Activated CD4-positive, alpha-beta T cell treated with anti-CD3 and anti-CD28 coated beads, Interleukin-2, amount 10 ng/mL, durations not matched to agents 7 days and 5 days (primary cell): ENCODE measurements at places on chromosomes 12 and 14. TPM values are rescaled to one million over a fixed set of nuclear protein-coding genes. Genes with fewer than 3 reads are reported as not detected.

SLC38A4 gene
- not detected for total RNA-seq

DNA sequence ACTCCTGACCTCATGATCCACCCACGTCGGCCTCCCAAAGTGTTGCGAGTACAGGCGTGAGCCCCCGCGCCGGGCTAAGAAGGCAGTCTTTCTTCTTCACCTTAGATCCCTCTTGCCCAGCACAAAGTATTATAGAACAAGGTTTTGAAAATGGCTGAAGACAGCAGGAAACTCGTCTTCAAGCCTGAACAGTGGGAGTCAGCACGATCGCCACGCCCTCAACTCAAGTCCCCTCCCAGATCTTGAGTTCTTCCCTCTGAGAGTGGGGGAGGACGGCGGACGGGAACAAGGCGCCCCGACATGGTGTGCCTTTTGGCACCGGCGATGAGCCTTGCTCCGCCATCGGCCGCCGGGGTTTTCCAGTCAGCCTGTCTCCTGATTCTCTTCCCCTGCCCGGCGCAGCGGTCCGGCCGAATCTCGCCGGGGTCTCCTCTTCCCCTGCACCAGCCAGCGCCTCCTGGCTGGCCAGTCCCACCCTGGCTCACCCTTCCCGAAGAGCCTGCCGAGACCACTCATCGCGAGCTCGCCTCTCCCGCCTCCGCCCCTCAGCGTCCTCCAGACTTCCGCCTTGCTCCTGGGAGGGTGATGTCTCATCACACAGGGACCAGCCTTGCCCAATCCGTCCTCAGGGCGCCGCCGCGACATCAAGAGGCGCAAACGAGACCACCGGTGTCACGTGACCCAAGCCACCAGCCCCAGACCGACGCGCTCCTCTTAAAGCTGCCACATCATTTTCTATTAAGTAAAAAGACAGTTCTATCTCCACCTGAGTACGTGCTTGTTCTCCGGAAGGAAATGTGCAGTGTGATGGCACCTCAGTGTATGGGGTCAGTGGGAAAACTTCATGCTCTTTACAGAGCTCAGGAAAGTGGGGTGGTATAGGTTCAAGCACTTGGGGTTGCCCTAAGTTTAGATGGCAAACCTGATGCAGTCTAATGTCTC is at the start of gene CHMP4A:
CHMP4A (minus strand) TSS at position 565 of the 942 bp plus-strand sequence; CDS start at position 516, 49 bp downstream.
- DNase-seq = peak; percentile 99

- no peak for DNase-seq
These were observed 193.3 kb downstream of the TMEM117 start for GRCh38 chr12:44029194-44029593.

- DNase-seq = no peak
These were observed 179.2 kb downstream of the CCDC91 start for GRCh38 chr12:28369483-28369882.

GRCh38 chr12:104352106-104352713 is 48.7 kb downstream of the EID3 start:
- DNase-seq = no peak

DNA sequence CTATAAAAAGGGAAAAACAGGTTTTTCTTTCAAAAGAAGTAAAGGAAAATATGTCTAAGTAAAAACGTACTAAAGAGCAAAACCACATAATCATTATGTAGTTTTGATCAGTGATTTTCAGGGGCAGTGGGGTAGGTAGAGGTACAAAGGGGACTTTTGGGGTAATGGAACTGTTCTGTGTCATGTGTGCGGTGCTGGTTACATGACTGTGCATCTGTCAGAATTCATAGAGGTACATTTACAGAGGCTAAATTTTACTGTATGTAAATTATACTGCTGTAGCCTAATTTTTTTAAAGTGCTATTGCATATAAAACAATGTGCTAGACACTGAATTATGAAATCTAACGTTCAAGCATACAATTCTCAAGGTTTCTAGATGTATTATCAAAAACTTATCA is 2.0 kb downstream of the ESR2 start:
- DNase-seq = no peak
